Epithelial cell of proximal tubule (primary cell): ENCODE measurements at places on chromosomes 1 and 21. TPM values are rescaled to one million over a fixed set of nuclear protein-coding genes. Genes with fewer than 3 reads are reported as not detected.

The ITLN2 gene
- not detected in 2 replicates for total RNA-seq

The CPLANE2 gene
- 2.5 and 2.8 TPM in 2 replicates for total RNA-seq

The IFFO2 gene
- 61.8 and 107 TPM in 2 replicates for total RNA-seq

The DPM3 gene
- 28.6 and 77.8 TPM in 2 replicates for total RNA-seq

The CACNA1S gene
- not detected in 2 replicates for total RNA-seq

The BSND gene
- not detected in 2 replicates for total RNA-seq

The CHIA gene
- total RNA-seq: not detected in 2 replicates

The FNDC10 gene
- total RNA-seq: 2.6 and 6.1 TPM in 2 replicates

The AMY2A gene
- not detected in 2 replicates for total RNA-seq

The HHIPL2 gene
- total RNA-seq: not detected in 2 replicates

The FMO2 gene
- total RNA-seq: not detected in 2 replicates

The DEPDC1 gene
- total RNA-seq: 41.2 and 44.6 TPM in 2 replicates

The C1orf87 gene
- 0.17 TPM in 1 of 2 replicates, not detected in the other for total RNA-seq

The ADORA1 gene
- total RNA-seq: 3.7 and 12.3 TPM in 2 replicates

The NTNG1 gene
- total RNA-seq: 25.8 and 32.0 TPM in 2 replicates

The SPRR2G gene
- total RNA-seq: not detected in 2 replicates

The ICOSLG gene
- 0.29 and 2.7 TPM in 2 replicates for total RNA-seq

The GIPC2 gene
- 1.4 and 1.5 TPM in 2 replicates for total RNA-seq

The FNBP1L gene
- 32.1 and 37.6 TPM in 2 replicates for total RNA-seq

The E2F2 gene
- total RNA-seq: 4.0 and 6.5 TPM in 2 replicates

The RXRG gene
- not detected in 2 replicates for total RNA-seq

The SPOCD1 gene
- total RNA-seq: 9.4 and 18.4 TPM in 2 replicates

The FCN3 gene
- not detected in 2 replicates for total RNA-seq

The ALX3 gene
- not detected in 2 replicates for total RNA-seq

The BMP8B gene
- 0.58 and 1.9 TPM in 2 replicates for total RNA-seq

The CHD1L gene
- 28.0 and 34.7 TPM in 2 replicates for total RNA-seq

The ANKRD35 gene
- total RNA-seq: 0.36 and 1.6 TPM in 2 replicates

The TLR5 gene
- under 0.01 and 0.12 TPM in 2 replicates for total RNA-seq

The CELA3A gene
- not detected in 2 replicates for total RNA-seq

The TNFAIP8L2 gene
- not detected in 2 replicates for total RNA-seq

The PKLR gene
- not detected in 2 replicates for total RNA-seq

The CR1 gene
- total RNA-seq: not detected in 2 replicates

The LAX1 gene
- total RNA-seq: 0.06 TPM in 1 of 2 replicates, not detected in the other

The SPATA17 gene
- 0.22 and 0.58 TPM in 2 replicates for total RNA-seq

The PADI3 gene
- total RNA-seq: 0.07 TPM in 1 of 2 replicates, not detected in the other

The TP73 gene
- total RNA-seq: not detected in 2 replicates

The ATP6V1G3 gene
- total RNA-seq: not detected in 2 replicates

The DCAF8 gene
- 32.3 and 41.6 TPM in 2 replicates for total RNA-seq

The CRABP2 gene
- total RNA-seq: 12.2 and 77.1 TPM in 2 replicates

The ZNF683 gene
- total RNA-seq: not detected in 2 replicates

The LDLRAD1 gene
- not detected in 2 replicates for total RNA-seq

The TNFRSF18 gene
- 0.65 and 3.1 TPM in 2 replicates for total RNA-seq

The TAL1 gene
- total RNA-seq: 0.69 and 1.4 TPM in 2 replicates

The HYI gene
- 124 and 135 TPM in 2 replicates for total RNA-seq

The CENPS gene
- 11.2 and 25.0 TPM in 2 replicates for total RNA-seq

The SPATA6 gene
- 1.8 TPM in 2 replicates for total RNA-seq

The RRAGC gene
- total RNA-seq: 3.3 and 4.3 TPM in 2 replicates

The OPRD1 gene
- total RNA-seq: not detected in 2 replicates

The TMEM82 gene
- total RNA-seq: not detected in 2 replicates

The ZSWIM5 gene
- total RNA-seq: 0.23 and 0.72 TPM in 2 replicates

The PROK1 gene
- total RNA-seq: not detected in 2 replicates

The HSPA6 gene
- total RNA-seq: 0.12 and 0.36 TPM in 2 replicates

The RNU1-4 gene
- under 0.01 TPM in 2 replicates for total RNA-seq

The MATN1 gene
- total RNA-seq: not detected in 2 replicates

The OR2T11 gene
- total RNA-seq: not detected in 2 replicates

The ARHGAP30 gene
- 0.06 and 0.07 TPM in 2 replicates for total RNA-seq
